NCI-H2107 (cell line): ENCODE measurements at places on chromosomes 2 and 18.

DNA sequence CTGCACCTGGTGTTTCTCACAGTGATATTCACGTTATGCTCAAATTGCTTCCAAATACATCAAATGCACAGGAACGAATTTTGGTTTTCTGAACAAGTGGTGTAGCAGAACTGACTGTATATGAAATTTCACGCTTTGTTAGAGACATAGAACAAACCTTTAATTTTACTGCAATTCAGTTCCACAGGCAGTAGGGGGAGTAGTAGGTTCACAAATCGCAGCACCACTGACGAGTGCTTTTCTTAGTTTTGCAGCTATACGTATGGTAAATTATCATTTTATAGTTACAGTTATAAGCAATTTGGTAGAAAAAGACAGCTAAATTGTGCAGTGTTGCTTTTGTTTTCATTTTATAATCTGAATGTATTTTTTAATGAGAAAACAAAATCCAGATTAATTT lies 113.3 kb downstream of the KIAA1328 start:
- DNase-seq, result no peak

DNA sequence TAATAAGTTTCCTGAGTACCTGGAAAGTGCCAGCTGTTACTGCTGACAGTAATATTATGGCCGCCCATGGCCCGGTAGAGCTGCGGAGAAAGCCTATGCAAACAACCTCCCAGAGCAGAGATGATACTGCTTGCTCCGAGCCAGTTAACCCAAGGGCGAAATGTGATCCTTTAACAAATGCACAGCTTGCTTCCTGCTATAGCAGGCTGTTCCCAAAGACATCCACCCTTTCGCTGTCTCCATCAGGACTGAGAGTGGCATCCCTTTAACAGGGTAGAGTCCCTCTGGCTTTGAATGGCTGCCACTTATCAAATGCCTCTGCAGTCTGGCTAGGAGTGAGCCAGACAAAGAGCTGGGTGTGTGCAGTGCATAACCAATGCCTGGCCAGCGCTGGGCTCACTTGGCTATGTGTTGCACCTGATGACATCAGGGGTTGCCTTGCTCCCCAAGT lies 69.7 kb upstream of the DAPL1 start:
- DNase-seq, result peak; percentile 15

- DNase-seq, result no peak
These were observed 3.7 kb upstream of the ZNF638 start for GRCh38 chr2:71327916-71328315.

GRCh38 chr2:200863782-200864175 lies 679 bp downstream of the CLK1 start:
- no peak for DNase-seq

DNA sequence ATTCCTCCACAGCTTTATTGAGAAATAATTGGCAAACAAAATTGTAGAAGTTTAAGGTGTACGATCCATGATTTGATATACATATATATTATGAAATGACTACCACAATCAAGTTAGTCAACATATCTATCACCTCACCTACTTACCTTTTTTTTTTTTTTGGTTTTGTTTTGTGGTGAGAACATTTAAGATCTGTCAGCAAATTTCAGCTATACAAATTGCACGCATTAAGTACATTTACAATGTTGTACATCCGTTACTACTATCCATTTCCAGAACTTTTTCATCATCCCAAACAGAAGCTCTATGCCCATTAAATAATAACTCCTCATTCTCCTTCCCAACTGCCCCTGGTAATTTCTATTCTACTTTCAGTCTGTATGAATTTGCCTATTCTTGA lies 37.4 kb upstream of the ADCYAP1 start:
- DNase-seq, result no peak

GRCh38 chr2:239017491-239018098 lies 169.7 kb downstream of the TWIST2 start:
- no peak for DNase-seq

DNA sequence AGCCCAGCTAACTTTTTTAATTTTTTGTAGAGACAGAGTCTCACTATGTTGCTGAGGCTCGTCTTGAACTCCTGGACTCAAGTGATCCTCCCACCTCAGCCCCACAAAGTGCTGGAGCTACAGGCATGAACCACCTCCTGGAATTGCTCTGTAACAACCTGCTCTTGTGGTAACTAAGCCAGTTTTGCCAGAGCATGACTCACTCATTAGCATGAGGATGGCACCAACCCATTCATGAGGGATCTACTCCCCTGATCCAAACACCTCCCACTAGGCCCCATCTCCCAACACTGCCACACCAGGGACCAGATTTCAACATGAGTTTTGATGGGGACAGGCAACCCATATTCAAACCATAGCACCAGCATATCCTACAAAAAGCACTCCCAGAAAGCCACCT lies 348.9 kb upstream of the RAB12 start:
- no peak for DNase-seq

- DNase-seq, result no peak
These were observed 131.6 kb upstream of the FN1 start for GRCh38 chr2:215567504-215567903.

DNA sequence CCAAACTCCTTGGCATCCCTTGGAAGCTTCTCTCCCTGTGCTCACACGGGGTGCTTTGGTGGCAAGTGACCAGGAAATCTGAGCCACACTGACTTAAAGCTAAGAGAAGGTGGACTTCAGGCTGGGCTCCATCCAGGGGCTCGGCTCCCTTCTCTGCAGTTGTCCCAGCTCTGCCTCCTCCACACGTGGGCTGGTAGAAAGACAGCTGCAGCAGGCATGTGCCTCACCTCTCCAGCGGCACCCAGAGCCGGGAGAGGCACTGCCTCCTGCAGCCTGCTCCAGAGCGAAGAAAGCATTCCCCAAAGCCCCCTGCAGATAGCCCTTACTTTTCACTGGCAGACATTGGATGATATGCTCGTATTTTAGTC lies 11.3 kb downstream of the KCNF1 start:
- no peak for DNase-seq

GRCh38 chr18:72419914-72420313 lies 124.2 kb downstream of the CBLN2 start:
- no peak for DNase-seq

GRCh38 chr2:209495855-209496585 lies 72.2 kb downstream of the MAP2 start:
- peak; percentile 55 for DNase-seq

DNA sequence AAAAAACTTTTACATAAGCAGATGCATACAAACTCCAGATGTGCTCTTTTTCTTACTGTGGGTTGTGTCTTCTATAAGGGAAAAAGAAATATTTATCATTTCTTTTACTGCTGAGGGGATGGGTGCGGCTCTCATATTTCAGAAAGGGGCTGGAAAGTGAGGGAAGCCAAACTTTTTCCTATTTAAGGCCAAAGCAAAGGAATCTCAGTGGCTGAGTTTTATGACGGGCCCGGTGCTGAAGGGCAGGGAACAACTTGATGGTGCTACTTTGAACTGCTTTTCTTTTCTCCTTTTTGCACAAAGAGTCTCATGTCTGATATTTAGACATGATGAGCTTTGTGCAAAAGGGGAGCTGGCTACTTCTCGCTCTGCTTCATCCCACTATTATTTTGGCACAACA lies at the start of gene COL3A1:
Gene COL3A1, plus strand, starts transcription at position 210 of the 400 bp plus-strand sequence. Its CDS starts 117 bp downstream, at position 327.
- no peak for DNase-seq

GRCh38 chr2:227818675-227819397 lies 5.2 kb downstream of the CCL20 start:
- no peak for DNase-seq

GRCh38 chr2:206584323-206585116 lies 57.8 kb upstream of the FAM237A start:
- DNase-seq, result no peak

- no peak for DNase-seq
These were observed 152.8 kb upstream of the FIGN start for GRCh38 chr2:163888591-163888990.

DNA sequence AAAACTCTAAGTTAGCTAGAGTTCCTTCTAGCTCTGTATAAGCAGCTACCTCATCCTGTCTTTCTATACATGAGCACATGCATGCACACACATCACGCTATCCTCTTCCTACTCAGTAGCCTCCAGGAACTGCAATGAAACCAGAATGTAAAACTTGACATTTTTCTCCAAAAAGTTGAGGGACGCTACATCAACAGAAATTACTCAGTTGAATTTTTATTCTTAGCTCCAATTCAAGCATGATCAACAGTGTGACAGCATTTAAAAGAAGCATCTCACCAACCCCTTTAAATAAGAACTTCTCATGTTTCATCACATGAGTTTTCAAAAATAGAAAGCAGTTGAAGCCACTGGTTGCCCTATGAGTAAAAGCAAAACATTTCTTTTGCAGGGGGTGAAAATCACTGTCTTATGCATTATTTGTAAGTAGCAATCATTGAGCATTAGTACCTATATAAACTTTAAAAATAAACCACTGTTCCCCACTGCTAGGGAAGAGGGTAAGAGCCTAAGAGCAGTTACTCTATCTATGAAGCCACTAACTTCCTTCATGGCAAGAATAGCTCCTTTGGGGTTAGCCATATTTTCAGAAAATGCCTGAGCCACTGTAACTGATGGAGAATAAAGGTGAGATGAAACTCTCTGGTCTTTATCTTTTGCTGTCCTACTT lies 77.9 kb upstream of the ARL5A start:
- no peak for DNase-seq

GRCh38 chr18:3579701-3580100 lies 129.7 kb downstream of the TGIF1 start:
- DNase-seq, result no peak

DNA sequence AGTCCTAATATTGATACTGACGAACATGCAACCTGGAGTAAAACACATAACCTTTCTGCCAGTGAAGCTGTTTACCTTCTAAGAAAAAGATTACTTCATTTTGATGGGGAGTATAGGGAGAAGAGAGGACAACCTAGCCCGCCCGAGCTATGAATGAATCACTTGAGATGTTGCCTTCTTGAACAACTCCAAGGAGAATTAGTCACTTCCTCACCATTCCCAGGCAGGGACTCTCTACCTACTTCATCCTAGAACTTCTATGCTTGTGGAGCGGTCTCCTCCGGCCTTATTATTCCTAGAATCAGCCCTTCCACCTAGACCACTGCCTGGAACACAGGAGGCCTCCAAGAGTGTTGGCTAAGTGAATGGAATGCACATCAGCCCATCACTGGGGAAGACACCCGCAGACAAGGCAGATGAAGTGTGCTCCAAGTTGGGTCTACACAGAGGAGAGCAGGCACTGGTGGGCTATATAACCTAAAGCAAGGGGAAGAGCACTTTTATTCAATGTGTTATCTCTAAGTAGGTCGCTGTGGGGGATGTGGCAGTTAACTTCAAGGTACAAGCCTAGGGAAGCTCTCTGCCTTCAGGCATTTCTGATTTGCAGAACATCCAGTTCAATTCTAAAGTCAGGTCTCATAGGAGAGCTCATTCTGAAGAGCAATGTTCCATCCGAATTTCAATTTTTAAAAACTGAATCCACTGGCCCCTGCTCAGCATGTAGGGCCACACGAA lies 57.4 kb downstream of the STK39 start:
- DNase-seq, result no peak

DNA sequence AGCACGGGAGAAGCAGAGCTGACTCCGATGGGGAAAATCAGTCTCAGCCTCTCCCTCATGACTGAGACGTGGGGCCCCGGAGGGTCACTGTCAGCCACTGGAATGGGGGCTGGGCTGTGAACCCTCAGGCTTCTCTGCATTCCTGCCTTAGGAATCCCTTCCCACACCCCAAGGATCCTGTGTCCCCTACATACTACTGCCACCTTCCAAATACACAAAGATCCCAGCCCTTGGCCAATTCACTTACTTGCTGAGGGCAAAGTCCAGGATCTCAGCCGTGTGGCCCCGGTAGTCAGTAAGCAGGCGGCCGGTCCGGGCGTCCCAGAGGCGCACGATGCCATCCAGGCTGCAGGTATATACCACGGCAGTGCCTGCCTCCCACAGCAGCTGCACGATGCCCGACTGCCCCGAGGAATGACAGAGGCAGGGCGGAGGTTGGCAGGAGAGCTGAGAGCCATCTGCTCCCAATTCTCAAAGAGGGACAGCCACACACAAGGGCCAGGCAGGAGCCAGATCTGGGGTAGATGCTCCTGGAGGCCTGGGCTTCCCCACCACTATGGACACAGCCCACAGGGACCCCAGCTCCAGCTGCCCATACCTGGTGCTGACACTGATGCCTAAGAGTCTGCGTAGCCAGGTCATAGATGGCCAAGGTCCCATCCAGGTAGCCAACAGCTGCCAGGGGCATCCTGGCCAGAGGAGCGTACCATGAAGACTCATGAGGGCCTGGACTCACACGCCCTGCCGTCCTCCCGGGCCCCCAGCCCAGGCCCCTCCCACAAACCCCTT lies 4.2 kb downstream of the GPBAR1 start:
- DNase-seq, result no peak

- DNase-seq, result no peak
These were observed 84.4 kb downstream of the TGOLN2 start for GRCh38 chr2:85243101-85244072.

DNA sequence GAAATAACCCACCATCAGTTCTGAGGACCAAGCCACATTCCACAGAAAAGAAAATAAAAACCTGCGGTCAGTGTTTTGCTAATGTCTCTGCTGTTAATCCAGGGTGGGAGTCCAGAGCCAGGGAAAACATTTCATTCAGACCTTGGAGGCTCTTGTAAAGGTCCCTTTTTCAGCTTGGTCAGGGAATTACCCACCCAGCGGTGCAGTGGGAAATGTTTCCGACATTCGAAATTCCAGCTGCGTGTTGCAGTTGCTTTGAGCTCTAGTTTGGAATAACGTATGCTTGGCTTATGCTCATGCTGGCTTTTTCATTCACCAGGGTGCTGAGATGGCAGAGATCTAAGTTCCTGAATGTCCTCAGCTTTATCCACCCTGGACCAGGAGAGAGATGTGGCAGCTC lies 219.1 kb downstream of the TRIB2 start:
- no peak for DNase-seq

DNA sequence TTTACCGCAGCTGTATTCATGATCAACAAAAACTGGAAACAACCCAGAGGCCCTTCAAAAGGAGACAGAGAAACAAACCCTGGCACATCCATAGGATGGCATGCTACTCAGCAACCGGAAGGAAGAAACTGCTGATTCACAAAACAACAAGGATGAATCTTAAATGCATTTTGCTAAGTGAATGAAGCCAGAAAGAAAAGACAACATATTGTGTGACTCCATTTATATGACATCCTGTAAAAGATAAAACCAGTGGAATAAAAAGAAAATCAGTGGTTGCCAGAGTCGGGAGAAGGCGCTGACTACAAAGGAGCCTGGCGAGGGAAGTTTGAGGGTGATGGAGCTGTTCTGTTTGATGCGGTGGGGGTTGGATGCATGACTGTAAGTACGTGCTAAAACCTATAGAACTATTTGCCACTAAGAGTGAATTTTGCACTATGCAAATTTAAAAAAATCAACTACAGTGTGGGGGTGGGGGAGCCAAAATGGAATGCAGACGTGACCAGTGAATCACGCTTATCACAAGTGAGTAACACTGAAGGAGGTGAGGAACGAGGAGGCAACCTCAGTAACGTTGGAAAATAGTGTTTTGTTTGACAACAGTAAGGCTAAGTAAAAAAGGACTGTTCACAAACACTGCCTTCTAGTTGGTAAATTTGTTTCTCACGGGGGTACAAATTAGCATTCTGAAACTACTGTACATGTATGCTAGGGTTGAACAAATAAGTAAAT lies 108.9 kb downstream of the INHBB start:
- DNase-seq, result no peak

GRCh38 chr2:124663645-124663997 lies 638.5 kb downstream of the CNTNAP5 start:
- DNase-seq, result no peak
